RCC 7860 (cell line): ENCODE measurements at places on chromosomes 11 and 22.

GRCh38 chr11:1038921-1039320 is 2.4 kb upstream of the MUC6 start:
- no peak for DNase-seq

DNA sequence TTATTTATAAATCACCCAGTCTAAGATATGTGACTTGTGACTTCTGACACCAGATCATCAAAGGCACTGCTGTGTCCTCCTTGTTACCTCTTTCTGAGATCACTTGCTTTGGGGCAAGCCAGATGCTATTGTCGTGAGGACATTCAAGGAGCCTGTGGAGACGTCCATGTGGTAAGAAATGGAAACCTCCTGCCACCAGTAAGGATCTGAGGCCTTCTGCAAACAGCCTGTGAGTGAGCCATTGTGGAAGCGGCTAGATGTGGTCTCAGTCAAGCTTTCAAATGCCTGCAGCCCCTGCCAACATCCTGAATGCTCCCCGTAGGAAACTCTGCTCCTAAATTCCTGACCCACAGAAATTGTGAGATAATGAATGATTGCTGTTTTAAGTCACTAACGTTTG is 11.7 kb upstream of the RDX start:
- no peak for DNase-seq

DNA sequence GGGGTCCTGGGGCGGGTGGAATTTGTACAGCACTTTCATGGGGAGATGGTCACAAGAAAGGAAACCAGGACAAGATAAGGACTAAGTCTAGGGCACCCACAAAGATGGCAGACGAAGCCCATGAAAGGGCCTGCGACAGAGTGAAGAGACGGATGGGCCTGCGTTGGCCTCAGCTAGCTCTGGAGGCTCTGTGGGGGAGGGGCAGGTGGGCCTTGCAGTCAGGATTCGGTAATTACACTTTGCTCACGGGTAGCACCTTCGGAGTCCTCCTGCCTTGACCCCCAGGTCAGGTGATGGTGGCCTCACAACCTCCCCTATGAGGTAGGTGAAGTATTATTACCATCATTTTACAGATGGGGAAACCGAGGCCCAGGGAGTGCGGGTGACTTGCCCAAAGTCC is 7.1 kb downstream of the LRRC10B start:
- no peak for DNase-seq

DNA sequence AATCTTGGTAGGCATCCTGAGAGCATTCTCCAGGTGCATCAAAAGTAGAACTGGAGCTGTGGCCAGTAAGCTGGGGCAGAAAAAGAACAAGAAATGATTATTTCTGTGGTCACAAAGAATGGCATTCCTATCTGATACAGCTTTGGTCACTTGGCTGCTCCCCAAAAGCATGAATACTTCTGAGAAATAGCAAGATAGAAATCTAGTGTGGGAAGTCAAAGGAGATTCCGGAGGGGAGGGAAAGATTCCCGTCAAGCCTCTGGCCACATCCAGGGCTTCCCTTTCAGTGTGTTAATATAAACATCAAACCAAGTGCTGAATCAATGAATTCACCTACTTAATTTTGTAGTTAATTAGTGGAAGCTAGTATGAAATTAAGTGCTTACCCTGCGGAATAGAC is 1185.4 kb downstream of the LRRC4C start:
- peak; percentile 51 for DNase-seq

- DNase-seq, result no peak
Measured at GRCh38 chr11:112156153-112156955, 7.5 kb downstream of the IL18 start.

GRCh38 chr11:45834298-45834756 is 12.9 kb upstream of the CRY2 start:
- DNase-seq, result no peak

GRCh38 chr11:70669871-70670675 is 271.7 kb downstream of the CTTN start:
- DNase-seq, result no peak

DNA sequence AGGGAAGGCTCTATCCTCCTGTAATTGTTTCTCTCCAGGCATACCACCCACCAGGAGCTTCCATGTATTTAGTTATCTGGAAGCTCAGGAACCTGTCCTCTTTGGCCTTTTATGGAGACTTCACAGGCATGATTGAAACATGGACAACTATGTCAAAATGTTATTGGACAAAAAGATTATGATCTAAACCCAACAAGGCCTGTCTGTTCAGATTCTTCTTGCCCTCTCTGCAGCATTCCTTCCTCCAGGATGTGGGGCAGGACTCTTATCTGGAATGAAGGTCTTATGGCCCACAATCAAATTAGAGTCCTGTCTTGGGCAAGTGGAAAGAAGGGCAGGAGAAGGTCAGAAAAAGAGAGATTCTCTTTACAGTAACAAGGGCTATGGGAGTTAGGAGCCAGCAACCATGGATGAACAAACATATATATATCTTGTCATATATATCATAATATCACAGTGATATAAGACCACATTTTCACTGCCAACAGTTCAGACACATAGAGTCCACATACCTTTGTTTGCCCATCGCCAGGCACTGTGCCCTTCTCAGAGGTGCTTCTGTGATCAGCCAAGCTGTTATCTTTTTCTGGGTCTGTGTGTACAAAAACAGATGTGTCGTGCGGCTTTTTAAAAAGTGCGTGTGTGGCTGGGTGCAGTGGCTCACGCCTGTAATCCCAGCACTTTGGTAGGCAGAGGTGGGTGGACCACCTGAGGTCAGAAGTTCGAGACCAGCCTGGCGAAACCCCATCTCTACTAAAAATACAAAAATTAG is 42.5 kb upstream of the SUSD2 start:
- DNase-seq, result no peak

DNA sequence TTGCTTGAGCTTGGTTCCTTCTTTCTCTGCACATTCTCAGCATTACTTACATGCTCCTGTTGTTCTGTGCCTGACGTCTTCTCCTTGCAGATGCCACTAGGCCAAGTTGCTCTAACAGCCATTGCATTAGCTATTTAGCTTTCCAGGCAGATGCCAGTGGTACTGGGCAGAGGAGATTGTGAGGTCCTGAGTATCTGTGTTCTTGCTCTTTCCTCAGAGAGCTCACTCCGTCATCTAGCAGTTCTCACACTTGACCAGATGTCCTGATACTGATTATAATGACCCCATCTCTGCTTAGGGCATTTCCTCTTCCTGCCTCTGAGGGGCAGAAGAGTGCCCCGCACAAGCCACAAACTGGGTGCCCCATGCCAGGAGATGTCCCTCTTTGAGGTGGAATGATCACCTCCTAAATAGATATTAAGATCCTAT is 30.7 kb downstream of the ARHGAP1 start:
- DNase-seq, result no peak
